ENCODE measurements at places on chromosomes 1 and 21.

DNA sequence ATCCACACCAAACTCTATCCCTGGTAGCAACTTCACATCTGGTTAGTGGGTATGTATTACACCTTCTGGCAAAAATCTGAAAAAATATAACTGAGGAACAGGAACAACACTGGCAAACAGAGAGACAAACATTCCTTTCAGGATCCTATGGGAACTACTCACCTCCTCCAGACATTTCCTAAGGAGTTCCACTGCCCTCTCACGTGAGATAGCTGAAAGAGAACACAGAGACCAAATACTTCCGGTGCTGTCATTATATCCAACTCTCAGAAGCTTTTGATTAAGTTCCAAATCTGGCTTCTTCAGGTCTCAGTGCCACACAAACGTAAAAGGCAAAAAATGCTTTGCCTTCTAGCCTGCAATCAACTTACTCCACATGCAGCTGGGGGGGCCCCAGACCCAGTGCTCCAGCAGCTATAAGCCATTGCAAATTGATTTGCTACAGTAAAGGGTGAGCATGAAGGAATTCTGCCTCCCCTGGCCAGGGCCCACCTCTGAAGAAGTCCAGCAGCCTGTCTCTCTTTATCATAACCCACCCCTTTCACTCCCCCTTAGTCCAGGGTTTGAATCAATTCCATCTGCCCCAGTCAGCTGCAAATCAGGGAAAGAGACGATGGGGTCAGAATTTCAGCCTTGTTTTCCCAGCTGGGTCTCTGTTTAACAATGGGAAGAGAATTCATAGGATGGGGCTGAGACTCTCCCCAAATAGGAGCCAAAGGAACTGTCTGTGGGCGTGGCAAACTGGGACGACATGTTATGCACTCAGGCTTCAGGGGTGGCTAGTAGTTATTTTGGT lies 32.2 kb downstream of the TFAP2E start:
- DNase-seq, result no peak

- peak; percentile 10 for DNase-seq
These were observed 73.5 kb downstream of the EPS15 start for GRCh38 chr1:51445351-51446090.

DNA sequence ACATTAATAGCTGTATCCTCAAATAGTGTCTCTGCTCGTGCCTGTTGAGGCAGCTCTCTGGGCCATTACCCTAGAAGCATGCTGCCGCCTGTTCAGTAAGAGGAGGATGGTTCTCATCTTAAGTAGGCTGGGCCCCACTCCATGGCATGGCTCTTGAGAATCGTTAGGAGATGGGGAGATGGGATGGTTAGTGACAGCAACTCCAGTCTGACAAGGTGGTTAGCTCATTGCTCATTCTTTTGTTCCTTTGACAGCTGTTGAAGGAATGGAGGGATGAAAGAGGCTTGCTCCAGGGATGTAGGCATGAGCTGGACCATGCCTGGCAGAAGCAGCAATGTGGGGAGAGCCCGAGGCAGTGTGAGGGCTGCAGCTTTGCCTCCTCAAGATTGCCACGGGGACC lies 68.2 kb downstream of the MAP10 start:
- DNase-seq, result no peak

DNA sequence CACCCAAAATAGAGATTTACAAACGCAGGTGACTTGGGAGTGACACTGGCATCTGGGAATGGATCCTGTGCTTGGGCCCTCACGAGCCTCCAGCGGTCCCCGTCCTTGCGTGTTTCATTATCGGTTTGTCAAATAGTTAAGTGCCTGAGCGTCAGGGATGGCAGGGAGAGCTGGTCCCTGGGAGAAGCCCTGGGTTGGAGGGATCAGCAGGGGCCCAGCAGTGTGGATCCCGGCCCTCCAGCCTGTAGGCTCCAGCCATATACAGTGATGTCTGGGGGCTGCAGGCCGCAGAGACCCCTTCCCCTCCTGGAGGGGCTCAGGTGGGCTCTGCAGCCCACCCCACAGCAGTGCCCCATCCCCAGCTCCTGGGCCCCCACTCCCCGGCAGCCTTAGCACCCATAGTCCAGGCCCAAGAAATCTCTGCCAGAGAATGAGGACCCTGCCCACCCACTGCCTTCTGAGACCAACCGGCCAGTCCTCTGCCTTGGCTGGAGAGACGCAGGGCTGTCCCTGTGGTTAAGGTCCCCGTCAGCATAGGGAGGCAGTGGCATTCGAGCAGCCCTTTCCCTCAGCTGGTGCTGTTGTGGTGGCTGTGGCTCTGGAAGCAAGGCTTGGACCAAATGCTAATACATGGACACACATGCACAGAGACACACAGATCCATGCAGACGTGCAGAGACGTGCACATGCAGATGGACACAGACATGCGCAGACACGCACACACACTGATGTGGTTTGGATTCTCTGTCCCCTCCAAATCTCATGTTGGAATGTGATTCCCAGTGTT lies 2.4 kb upstream of the SLC19A1 start:
- DNase-seq, result no peak

DNA sequence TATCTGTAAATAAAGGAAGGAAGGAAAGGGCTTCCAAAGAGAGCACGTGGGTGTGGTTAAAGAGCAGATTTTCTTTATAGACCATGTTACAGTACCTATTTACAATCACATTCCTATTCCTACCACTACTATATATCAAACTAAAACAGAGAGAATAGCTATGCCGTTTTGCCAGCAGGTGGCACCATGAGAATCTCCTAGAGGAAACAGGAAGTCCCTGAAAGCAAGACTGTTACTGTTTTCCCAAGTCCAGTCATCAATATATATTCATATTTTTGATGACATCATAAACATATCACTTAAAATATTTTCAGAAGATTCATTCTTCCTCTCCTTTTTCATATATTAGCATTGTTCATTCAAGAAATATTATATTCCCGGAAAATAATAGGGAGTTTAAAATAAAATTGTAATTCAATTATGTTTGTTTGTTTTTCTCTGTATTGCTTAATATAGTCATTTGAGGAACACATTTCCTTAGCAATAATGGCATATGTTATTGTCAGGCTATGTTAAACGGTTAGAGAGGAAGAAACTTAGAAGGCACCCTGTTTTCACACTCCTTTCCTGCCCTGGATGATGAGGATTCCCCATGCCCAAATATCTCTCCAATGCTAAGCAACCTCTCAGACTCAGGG lies 6.6 kb downstream of the CCDC190 start:
- peak; percentile 72 for DNase-seq

- no peak for DNase-seq
These were observed 36.1 kb downstream of the ELAPOR1 start for GRCh38 chr1:109149874-109150601.

DNA sequence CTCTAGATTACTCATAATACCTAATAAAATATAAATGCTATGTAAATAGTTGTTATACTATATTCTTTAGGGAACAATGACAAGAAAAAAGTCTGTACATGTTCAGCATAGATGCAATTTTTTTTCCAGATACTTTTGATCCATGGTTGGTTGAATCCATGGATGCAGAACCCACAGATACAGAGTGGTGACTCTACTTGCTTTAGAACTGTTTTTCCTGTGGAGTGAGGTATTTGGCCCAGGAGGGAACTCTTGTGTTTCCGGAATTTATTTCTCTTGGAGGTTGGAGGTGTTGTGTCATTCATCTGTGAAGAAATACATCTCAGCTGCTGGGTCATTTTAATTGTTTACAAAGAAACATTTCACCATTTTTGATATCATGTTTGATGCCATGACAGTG lies 28.7 kb downstream of the TMEM200B start:
- DNase-seq, result no peak

- no peak for DNase-seq
These were observed 189.7 kb downstream of the FGGY start for GRCh38 chr1:59486615-59487014.

GRCh38 chr1:118116401-118116800 lies 68.6 kb downstream of the SPAG17 start:
- no peak for DNase-seq

DNA sequence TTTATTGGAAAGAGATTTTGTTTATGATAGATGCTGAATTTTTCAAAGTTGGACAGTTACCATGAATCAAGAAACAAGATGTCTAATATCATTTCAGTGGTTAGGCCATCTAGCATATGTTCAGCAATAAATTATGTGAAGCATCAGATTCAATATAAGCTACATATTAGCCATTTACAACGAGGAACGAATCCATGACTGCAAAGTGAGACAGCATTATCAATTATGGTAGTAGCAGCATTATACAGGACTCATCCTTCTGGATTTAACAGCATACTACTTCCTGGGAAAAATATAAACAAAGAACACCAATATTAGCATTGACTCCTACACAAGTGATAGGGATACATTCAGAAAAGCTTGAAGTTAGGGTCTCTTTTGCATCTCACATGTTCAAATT lies 59.1 kb downstream of the LRRC53 start:
- DNase-seq, result no peak

GRCh38 chr1:209815931-209816341 lies 10.0 kb upstream of the IRF6 start:
- peak; percentile 21 for DNase-seq

DNA sequence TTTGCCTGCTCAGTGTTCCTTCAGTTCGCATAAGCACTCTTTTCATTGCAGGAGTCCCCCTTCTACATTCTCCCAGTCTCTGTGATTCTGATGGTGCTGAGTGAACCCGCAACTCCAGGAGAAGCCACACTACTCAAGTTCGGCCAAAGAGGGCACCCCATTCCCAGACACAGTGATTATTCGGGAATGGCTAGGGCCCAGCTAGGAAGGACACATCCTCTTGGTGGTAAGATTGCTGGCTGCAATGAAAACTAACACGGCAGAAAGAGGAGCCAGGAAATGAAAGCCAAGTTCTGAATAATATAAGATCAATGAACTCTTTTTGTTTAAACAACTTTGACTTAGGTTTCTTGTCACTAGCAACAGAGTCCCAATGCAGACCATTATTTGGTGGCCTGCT lies 14.9 kb downstream of the CREG1 start:
- DNase-seq, result no peak

- DNase-seq, result no peak
These were observed 275.0 kb downstream of the HMCN1 start for GRCh38 chr1:186009039-186009737.

GRCh38 chr21:14995226-14995625 lies 69.6 kb downstream of the NRIP1 start:
- DNase-seq, result no peak

GRCh38 chr1:183995322-183996039 lies 42.0 kb downstream of the COLGALT2 start:
- no peak for DNase-seq

- DNase-seq, result peak; percentile 32
These were observed 3.2 kb downstream of the ATP8B2 start for GRCh38 chr1:154328318-154329151.

DNA sequence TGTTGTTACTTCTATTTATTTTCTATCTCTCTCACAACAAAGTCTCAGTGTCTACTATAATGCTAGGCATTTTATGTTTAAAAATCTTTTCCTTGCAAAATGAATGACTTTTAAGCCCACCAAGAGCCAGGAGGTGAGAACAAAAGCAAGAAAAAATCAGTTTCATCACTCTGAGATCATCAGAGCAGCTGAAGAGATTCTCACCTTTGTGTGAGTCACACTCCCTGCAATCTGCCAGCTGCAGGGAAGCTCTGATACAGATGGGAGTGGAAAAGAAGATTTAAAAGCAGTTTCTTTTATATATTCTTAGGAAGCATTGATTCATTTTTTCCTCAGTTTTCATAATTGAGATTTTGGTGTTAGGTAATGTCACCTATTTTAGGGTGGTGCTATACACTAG lies 107.6 kb downstream of the LHX9 start:
- DNase-seq, result no peak

GRCh38 chr1:31111290-31111951 lies 45.9 kb upstream of the PUM1 start:
- peak; percentile 44 for DNase-seq

- DNase-seq, result no peak
These were observed 481.0 kb upstream of the CAMK1G start for GRCh38 chr1:209102531-209102930.

DNA sequence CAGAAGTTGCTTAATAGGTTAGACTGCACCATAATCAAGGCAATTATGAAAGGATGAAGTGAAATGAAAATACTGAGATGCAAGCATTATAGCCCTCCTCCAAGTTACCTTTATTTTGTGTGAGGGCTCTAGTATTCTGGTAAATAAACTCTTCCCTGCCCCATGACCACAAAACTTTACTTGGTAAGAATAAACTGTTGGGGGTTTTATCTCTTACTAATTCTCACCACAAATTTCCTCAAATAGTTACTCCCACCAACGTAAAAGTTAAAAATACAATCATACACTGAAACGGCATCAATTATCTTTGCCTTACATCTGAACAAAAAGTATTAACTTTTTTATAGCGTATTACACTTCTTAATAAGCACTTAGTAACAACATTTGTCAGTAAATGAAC lies 29.5 kb downstream of the C21orf91 start:
- no peak for DNase-seq

DNA sequence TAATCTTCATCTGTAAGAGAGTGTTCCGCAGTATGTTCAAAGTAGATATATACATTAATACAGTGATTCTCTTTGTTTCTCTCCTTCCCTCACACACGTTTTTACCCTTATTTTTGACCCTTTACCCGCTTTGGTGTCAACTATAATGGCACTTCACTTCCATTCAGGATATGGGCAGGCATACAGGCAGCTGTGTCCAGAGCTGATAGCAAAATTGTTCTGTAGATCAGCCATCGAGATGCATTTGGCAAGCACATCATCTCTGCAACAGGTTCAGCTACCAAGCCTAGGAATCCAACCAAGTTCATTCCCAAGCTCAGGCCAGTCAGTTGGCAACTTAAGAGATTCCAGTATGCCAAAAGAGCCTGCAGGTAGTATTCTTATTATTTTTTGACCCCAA lies 74.8 kb downstream of the FNBP1L start:
- DNase-seq, result no peak

DNA sequence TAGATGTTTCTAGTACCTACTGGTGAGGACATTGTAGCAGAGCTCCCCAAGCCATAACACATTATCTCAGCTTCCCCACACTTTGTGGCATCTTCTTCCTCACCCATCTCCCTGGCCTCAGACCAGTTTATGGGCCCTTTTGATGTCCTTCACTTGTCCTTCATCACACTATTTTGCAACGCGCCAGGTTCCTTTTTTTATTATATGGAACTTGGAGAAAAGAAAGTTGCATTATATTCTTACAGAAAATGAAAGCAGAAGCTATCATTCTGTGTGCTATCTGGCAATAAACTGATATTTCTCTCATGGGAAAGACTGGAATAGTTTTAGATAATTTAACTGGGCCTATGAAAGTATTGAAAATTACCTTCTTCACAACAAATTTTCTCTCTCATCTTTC lies 196.9 kb upstream of the ETV3 start:
- DNase-seq, result peak; percentile 79

GRCh38 chr21:31872452-31873274 lies at the start of gene HUNK:
Gene HUNK, plus strand, starts transcription at chr21:31873020. Its CDS starts 655 bp downstream, at chr21:31873675.
- DNase-seq, result no peak

- DNase-seq, result no peak
These were observed 28.6 kb downstream of the UBIAD1 start for GRCh38 chr1:11301601-11302000.
